ENCODE measurements at places on chromosomes 13 and 19.

DNA sequence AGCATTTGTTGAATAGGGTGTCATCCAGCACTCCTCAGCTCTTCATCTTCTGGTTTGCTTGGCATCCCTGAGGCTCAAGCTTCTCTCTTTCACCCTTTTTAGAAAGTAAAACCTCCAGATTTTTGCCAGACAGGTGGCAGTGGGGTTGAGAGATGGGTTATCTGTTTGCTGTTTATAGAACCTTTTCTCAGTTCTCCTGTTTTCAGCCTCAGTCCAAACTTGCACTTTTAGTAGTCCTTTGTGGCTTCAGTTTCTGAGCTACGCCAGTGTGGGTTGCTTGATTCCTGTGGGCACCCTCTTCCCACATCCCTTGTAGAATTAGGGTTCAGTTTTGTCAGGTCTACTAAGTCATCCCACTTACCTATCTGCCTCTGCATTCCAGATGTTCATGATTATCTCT is 147.9 kb downstream of the PAN3 start:
- DNase-seq: no peak

DNA sequence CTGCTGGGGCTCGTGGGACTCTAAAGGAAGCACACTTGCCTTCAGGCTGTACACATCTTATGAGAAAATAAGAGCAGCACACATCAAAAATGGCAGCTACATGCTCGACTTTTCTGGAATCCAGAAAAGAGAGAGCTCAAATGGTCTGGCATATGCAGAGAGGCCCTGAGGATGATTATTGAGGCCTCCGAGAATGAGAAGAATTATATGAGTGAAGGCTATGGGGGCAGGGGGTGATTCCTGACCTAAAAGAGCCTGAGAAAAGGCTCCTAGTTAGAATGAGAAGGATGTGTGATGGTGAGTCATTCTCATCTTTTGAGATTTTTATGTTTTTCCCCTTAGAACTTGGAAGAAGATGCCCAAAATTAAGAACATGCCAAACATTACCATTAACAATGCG is 97.1 kb downstream of the HSPH1 start:
- no peak for DNase-seq

DNA sequence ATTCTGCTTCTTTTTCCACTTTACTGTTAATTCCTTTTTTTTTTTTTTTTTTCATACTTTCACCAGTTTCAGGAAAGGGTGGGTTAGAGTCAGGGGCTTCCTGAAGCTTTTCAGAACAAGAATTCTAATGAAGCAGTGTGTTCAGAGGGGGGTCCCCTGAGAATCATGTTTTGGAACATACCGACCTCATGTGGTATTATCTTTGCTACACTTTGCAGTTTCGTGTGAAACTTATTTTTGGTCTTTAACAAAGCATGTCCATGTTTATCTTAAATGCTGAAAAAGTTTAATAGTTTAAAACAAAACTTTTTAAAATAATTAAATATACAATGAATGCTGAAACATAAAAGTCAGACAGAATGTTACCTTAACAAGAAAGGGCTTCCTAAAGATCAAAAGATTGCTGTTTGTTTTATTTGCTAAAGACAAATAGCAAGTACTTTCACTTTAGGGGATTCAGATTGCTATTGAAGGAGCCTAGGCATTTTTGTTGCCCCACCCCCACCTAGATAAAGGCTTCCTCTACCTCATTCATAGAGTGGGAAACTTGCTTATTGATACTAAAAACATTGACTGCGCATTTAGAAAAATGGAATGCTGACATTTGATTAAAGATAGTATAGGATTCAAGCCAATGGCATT is 21.1 kb upstream of the POMP start:
- no peak for DNase-seq

- DNase-seq: no peak
Observed at GRCh38 chr13:41384749-41385503, 72.4 kb upstream of the RGCC start.

GRCh38 chr13:60627071-60627686 is 230.2 kb downstream of the TDRD3 start:
- DNase-seq: no peak

DNA sequence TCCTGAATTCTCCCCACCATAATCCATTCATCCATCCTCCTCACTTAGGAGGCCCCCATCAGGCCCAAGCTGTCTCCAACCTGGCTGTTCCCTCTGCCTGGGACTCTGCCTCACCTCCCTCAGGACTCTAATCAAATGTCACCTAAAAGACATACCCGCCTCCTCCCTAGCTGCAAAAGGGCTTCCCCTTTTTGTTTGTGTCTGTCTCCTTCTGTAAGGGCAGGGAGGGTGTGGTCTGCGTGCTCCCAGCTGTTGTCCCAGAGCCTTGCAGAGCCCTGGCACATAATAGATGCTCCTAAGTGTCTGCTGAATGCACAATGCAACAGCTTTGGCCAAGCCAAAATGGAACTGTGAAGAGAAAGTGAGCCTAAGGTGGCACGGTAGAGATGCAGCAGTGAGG is 4.4 kb downstream of the TRIR start:
- DNase-seq: no peak

- DNase-seq: peak; percentile 80
Observed at GRCh38 chr19:53553865-53554791, 16.2 kb downstream of the ZNF331 start.

DNA sequence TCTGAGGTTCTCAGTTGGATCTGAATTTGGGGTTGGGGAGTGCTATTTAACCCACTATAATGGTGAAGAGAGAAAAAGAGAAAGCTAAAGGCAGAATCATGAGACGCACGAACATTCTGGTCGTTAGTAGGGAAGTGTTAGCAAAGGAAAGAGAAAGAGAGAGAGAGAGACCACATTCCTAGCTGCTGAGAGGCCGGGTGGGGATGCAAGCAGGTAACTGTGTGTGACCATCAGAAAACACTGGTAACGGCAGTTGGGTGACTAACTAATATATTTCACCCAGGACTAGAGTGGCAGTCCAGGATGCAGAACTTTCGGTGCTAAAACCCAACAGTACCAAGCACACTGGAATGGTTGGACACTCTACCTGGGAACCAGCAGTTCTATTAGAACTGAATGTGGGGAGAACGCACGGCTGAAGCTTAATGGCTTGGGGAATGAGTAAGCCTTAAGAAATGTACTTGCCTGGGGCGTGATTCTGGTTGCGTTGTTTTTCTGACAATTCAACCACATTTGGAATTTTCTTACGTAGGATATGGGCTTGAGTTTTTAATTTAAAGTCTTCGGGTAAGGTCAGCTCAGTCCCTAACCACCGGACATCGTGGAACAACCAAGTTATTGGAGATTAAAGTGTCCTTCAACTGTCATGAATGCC is 130.2 kb downstream of the DNAJC15 start:
- DNase-seq: no peak

- no peak for DNase-seq
Observed at GRCh38 chr13:42875475-42876269, 94.3 kb downstream of the FAM216B start.

GRCh38 chr13:99864627-99864990 is 107.0 kb downstream of the ZIC5 start:
- no peak for DNase-seq

DNA sequence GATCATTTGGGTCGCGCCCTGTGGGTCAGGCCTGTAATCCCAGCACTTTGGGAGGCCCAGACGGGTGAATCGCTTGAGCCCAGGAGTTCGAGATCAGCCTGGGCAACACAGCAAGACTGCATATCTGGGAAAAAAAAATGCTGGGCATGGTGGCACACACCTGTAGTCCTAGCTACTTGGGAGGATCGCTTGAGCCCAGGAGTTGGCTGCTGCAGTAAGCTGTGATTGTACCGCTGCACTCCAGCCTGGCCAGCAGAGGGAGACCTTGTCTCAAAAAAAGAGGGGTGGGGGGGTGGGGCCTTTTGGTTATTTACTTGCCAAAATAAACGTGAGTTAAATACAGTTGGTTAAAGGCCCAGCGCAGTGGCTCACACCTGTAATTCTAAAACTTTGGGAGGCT is 9.8 kb upstream of the ZNF544 start:
- DNase-seq: no peak

DNA sequence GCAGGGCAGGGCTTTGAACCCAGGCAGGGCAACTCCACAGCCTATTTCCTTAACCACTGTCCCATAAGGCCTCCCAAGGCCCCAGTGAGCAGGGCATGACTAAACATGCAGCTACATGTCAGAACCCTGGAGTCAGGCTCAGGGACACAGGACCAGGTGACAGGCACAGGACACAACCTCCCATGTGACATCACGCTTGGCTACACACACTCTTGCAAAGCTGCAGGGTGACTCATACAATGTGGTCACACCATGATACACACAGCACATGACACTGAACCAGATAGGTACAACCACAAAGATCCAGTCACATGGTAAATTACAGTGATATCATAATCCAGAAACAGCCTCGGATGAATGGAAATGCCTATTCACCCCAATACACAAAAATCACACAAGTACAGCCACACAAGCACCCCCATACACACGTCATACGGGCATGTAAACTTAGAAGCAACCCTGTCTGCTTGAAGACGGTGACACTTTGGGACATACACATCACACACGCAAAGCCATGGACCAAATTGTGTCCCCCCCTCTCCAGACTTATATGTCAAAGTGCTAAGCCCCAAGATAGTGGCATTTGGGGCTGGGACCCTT is 14.5 kb downstream of the KLK4 start:
- no peak for DNase-seq

DNA sequence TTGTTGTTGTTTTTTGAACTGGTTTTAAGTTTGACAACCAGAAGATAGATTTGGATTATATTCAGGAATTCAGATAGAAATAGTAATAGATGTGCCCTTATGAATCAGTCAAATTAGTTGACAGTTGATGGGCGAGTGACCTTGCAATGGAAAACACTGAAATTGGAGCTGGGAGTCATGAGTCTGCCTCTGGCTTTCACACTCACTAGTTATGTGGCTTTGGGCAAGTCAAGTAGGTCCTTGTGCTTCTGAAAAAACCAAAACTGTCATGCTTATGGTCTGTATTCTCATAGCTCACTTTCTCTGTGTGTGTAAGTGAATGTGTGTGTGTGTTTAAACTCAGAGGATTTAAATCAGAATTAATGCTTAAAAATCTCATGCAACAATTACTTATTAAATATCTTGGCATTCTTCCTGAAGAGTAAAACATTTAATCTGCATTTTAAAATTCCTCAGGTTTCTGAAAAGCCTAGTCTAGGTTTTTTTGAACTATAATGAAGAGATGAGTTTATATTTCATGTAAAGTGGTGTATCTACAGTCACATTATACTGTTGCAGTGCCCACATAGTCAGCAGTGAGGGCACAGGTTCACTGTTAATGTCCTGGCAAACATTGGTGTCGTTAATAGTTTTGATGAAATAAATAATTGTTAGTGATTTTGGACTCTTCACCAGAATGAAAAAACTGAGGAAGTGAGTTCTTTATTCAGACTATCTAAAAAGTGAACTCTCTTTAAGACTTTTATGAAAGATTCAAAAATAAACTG is 32.5 kb downstream of the UCHL3 start:
- no peak for DNase-seq

GRCh38 chr19:16285769-16286498 is 38.7 kb upstream of the KLF2 start:
- DNase-seq: no peak

All from stimulated activated CD4-positive, alpha-beta T cell treated with anti-CD3 and anti-CD28 coated beads, Interleukin-15, amount 100 ng/mL, for 1 hour (primary cell).